CD8-positive, alpha-beta T cell (primary cell): ENCODE measurements at places on chromosomes 12 and 14.

- no peak for DNase-seq
These were observed 139.3 kb downstream of the ADGRD1 start for GRCh38 chr12:131092901-131093603.

GRCh38 chr14:105204206-105204930 lies 23.3 kb upstream of the NUDT14 start:
- DNase-seq: no peak

DNA sequence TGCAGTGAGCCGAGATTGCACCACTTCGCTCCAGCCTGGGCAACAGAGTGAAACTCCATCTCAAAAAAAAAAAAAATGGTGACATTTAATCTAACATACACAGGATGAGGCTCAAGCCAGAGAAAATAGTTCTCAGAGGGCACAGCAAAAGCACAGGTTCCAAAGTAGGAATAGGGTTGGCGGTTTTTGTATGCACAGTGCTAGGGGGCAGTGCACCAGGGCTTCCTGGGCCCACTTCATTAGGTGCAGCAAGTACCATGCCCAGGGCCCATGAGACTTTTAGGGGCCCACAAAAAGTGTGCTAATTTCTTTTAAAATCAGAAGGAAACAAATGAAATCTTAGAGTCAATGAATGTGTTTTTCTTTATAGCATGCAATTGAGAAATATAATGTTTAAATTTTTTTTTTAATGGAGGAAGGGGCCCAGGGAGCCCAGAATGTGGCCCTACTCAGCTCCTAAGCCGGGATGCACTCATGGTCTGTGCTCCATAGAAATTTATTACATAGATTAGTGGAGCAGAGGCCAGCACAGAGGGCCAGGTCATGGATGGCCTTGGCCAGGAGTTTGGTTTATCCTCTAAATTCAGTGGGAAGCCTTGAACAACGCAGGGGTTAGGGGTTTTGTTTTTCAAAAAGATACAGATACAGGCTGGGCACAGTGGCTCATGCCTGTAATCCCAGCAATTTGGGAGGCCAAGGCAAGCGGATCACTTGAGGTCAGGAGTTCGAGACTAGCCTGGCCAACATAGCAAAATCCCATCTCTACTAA lies 2.3 kb downstream of the AK7 start:
- no peak for DNase-seq

DNA sequence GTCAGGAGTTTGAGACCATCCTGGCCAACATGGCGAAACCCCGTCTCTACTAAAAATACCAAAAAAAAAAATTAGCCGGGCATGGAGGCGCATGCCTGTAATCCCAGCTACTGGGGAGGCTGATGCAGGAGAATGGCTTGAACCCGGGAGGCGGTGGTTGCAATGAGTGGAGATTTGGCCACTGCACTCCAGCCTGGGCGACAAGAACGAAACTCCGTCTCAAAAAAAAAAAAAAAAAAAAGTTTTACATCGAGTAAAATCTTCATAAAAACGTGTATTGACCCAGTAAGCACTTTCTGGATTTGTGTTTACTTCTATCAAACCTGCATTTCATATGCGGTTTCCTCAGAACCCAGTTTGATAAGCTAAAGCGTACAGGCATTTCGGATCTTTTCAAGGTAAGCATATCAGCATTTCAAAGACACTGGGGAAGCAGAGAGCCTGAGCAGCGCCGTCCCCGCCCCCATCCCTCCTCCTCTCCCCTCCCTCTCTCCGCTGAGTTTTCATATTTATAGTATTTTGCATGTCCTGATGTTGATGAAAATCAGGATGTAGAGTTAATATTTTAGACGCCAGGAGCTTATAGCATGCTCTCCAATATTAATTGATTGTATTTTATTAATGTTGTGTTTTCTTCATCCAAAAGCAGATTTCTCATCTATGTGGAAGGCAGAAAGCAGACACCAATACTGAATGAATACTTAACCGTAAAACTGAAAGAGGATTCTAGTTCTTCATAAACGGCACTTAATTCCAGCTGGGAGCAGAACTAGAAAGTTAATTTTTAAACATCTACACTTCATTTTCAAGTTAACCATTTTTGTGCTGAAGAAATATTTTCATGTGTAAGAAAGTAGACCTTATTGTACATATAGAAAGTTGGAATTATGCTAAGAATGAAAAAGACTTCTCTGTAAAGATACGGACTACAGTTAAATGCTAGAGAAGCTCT lies 9.2 kb upstream of the HIP1R start:
- DNase-seq: no peak

- DNase-seq: no peak
These were observed 687.3 kb upstream of the MIS18BP1 start for GRCh38 chr14:45940318-45940717.

GRCh38 chr12:22118238-22118790 lies 72.3 kb downstream of the CMAS start:
- no peak for DNase-seq

DNA sequence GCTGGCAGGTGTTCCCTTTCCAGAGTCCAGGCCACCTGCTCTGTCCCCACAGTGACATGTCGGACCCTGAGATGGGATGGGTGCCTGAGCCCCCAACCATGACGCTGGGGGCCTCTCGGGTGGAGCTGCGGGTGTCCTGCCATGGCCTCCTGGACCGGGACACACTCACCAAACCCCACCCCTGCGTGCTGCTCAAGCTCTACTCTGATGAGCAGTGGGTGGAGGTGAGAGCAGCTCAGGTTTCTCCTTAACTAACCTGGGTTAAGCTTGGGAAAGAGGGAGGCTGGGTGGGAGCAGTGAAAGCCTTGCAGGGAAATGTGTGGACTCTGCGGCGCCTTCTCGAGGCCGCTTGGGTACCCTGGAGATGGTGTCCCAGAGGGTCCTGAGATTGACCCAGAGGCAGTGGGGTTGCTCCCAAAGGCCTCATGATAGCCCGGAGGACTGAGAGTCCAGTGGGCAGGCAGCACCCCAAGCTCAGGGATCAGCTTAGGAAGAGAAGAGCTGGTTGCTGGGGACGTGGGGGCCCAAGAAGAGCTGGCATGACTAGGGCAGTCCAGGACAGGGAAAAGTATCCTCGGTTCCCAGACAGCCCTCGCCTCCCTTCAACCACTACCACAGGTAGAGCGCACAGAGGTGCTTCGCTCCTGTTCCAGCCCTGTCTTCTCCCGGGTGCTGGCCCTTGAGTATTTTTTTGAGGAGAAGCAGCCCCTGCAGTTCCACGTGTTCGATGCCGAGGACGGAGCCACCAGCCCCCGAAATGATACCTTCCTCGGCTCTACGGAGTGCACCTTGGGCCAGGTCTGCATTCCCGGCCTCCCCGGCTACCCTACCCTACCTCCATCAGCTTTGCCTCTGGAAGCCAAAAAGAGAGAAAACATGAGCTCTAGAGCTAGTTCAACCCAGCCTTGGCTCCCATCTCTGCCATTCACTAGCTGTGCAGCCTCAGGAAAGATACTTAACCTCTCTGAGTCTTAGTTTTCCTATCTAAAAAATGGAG lies 1.8 kb downstream of the CPNE6 start:
- no peak for DNase-seq

GRCh38 chr12:59733200-59733599 lies 137.4 kb downstream of the SLC16A7 start:
- no peak for DNase-seq

GRCh38 chr12:64237382-64237781 lies 15.3 kb upstream of the KICS2 start:
- no peak for DNase-seq

- no peak for DNase-seq
These were observed 48.6 kb downstream of the PPP1R36 start for GRCh38 chr14:64598404-64598803.

GRCh38 chr12:117142094-117142493 lies 42.9 kb upstream of the TESC start:
- DNase-seq: no peak
